ENCODE measurements at places on chromosomes 7 and 10.

- DNase-seq: no peak
Observed at GRCh38 chr7:96998744-96999143, 6.6 kb upstream of the DLX6 start.

- DNase-seq: peak; percentile 37
Observed at GRCh38 chr7:30159698-30160143, 24.9 kb downstream of the MTURN start.

DNA sequence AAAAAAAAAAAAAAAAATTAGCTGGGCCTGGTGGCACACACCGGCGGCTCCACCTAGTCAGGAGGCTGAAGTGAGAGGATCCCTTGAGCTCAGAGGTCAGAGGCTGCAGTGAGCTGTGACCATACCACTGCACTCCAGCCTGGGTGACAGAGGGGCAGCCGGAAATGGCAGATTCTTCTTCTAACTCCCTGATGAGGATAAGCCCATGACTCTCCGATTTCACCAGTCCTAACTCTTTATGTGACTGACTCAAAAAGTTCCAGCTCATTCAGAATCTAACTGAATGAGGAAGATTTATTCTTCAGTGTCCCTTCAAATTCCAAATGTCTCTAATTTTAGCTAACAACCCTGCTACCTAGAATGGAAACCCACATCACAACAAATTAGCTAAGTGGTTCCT, 4.2 kb downstream of the C10orf67 start:
- no peak for DNase-seq

DNA sequence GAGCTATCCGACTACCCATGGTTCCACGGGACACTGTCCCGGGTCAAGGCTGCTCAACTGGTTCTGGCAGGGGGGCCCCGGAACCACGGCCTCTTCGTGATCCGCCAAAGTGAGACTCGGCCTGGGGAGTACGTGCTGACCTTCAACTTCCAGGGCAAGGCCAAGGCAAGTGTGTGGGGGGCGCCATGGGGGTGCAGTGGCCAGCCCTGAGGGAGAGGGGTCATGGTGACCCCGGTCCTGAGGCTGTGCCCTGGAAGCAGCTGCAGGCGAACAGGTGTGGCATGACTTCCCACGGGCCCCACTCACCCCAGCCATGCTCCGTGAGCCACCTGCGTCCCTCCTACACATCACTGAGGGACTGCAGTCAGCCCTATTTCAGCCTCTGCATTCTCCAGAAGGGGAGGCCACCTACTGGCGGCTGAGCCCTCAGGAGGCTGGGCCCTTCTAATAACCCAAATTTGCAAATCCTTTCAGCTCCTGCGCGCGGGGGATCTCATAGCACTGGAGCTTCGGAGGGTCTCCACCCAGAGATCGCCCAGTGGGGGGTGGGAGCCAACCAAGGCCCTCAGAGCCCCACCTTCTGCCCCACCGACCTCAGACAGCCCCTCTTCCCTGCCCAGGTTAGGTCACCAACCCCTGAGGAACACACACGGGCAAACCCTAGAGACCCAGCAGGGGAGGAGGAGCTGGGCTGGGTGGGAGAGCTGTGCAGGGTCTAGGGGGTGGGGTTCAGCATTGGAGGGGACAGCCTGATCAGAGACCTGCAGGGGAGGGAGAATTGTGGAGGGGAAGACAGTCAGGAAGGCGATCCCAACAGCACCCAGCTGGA, 30.8 kb downstream of the SH2B2 start:
- no peak for DNase-seq

DNA sequence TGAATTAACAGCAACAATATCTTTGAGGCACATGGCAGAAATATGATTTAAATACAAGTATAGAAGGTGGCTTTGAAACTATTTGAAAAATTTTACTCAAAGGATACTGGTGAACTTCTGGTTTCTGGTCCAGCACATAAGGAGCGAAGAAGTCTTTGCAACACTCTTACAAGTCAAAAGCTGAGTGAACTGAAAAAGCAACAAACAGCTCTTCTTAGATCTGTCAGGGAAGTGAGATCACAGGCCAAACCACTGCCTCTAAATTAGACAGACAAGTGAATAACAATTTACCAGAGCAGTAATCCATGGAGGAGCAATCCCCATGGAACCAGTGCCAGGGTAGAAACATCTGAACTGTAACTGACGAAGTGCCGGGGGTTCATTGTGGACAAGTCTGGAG, 9.6 kb upstream of the VWC2 start:
- DNase-seq: no peak

DNA sequence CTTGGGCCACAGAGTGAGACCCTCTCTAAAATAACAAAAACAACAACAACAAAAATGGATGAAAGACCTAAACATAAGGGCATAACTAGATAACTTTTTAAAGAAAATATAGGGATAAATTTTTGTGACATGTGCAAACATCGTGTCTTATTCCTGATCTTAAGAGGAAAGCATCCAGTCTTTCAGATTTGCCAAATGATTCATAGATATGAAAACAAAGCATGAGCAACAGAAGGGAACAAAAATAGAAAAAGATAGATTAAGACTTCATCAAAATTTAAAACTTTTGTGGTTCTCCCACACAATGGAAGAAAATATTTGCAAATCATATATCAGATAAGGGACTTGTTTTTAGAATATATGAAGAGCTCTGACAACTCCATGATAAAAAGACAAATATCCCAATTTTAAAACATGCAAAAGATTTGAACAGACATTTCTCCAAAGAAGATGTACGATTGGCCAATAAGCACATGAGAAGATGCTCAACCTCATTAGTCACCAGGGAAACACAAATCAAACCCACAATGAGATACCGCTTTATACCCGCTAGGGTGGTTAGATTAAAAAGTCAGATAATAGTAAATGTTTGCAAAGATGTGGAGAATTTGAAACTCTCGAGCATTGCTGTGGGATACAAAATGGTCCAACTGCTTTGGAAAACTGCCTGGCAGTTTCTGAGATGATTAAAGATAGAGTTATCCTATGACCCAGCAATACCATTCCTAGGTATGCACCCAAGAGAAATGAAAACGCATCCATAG, 20.3 kb downstream of the PPIF start:
- no peak for DNase-seq

GRCh38 chr10:44827431-44828006, 83.6 kb upstream of the TMEM72 start:
- peak; percentile 43 for DNase-seq

- DNase-seq: no peak
Observed at GRCh38 chr7:47556511-47557180, 25.3 kb downstream of the TNS3 start.
